ENCODE measurements at places on chromosomes 13 and 19.

DNA sequence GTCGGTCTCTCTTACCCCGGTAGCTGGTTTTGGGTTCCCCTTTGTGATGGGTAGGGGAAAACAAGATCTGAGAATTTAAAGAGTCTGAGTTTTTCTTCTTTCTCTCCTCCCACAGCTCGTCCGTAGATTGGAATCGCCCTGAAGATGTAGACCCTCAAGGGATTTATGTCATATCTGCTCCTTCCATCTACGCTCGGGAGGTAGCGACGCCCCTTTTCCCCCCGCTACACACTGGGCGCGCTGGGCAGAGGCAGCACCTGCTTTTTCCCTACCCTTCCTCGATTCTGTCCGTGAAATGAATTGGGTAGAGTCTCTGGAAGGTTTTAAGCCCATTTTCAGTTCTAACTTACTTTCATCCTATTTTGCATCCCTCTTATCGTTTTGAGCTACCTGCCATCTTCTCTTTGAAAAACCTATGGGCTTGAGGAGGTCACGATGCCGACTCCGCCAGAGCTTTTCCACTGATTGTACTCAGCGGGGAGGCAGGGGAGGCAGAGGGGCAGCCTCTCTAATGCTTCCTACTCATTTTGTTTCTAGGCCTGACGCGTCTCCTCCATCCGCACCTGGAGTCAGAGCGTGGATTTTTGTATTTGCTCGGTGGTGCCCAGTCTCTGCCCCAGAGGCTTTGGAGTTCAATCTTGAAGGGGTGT is 7.1 kb upstream of the SELENOV start:
- DNase-seq, result no peak

DNA sequence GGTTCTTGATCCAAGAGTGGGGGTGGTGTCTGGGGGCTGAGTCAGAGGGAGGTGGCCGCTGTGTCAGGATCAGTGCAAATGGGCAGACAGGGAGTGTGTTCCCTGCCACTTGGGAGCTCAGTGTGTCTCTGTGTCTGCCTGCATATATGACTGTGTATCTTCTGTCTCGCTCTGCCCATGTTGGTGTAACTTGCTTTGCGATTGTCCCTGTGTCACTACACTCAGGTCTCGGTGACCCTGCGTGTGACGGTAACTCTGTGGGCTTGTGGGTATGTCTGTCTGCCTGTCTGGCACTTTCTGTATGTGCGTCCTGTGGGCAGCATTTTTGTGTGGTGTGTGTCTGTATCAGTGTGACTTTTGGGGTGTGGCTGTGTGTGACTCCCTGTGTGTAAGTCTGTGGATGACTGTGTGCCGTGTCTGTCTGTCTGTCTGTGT is 8.2 kb upstream of the ERFL start:
- DNase-seq, result no peak

- peak; percentile 90 for DNase-seq
Observed at GRCh38 chr19:3670796-3671679, 29.2 kb downstream of the PIP5K1C start.

DNA sequence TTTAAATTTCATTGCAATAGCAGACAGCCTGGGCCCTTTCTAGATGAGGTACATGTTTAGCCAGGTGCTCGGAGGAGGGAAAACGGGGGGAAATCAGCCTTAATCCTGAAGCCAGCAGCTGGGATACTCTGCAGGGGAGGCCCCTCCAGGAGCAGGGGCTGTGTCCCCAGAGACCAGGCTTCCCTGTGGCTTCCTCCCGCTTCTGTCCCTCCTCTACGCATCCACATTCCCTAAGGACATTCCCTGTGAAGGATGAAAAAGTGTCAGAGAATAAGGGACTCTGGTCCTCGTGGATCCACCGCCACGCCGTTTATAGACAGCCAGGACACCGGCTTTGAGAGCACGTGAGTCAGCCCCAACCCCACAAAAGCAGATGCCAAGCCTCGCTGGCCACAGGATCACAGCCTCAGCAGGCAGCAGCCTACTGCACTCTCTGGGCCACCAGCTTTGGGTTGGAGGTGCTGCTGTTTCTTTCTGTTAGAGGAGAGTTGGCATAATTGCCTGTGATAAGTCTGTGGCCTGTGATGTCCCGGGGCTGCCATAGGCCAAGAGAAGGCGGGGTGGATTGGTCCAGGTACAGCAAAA is 36.7 kb upstream of the RANBP3 start:
- no peak for DNase-seq

DNA sequence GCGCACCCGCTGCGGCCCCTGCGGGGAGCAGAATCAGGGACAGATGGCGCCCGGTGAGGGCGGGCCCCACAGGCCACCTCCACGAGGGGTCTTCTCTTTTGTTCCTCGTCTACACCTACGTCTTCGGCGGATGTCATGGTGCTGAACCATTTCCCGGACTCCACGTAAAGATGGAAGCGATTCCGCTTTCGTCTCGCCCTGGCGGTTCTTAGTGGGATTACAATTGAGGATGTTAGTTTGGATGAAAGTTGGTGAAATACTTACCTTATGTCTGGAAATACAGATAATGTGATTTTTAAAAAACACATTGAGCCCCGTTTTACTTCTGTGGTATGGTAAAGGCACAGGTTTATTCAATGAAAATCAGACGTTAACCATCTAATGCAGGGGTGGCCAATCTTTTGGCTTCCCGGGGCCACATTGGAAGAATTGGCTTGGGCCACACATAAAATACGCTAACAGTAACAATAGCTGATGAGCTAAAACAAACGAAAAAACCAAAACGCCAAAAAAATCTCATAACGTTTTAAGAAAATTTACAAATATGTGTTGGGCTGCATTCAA is 1.4 kb upstream of the ZMYM5 start:
- peak; percentile 79 for DNase-seq

GRCh38 chr13:98954313-98954712 is 23.6 kb downstream of the DOCK9 start:
- no peak for DNase-seq

- DNase-seq, result no peak
Observed at GRCh38 chr13:63481334-63481733, 2065.7 kb upstream of the PCDH20 start.

- DNase-seq, result no peak
Observed at GRCh38 chr13:99313501-99313900, 6.3 kb upstream of the GPR183 start.

DNA sequence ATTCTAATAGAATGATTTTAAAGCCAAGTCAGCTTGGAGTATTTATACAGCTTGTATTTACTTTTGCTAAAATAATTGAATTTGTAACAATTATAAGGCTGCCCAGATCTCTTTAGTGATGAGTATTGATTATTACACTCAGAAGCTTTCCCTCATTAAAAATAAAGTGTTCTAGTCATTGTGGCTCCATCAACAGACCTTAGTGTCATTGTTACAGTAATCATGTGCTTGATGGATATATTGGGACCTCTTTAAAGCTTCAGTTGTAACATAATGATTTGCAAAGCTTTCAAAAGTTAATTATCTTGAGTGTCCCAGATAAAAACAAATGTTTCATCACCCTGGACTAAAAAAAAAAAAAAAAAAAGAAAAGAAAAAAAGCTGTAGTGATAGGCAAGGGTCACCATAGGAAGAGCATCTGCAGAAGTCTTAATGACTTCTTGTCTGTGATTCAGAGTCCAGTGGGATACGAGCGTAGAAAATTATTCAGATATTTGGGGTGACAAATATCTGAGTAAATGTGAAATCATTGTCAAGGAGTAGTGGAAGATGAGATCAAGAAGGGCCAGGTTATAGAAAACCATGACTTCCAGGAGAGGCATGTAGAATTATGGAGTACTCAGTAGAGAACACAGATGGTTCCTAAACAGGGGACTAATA is 369.6 kb downstream of the DCT start:
- no peak for DNase-seq

DNA sequence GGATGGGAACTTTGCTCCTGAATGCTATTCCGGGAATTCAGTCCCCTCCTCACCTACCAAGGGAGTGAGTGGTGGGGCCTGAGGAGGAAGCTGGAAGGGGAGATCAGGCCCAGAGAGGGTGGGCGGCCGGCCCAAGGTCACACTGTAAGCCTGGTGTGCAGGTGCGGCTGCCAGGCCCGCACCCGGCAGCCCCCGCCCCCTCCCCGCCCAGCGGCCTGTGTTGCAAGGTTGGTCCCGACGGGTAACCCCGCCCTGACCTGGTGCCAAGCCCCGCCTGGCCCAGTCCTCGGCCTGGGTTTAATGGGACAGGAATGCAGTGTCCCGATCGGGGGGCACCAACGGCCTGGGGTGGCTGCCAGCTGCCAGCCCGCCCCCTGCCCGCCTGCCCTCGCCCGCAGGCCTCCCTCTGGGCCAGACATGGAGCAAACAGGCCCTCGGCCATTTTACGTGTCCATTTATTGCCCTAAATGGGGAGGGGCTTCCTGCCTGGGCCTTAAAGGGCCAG is 5.5 kb downstream of the ZBTB7A start:
- DNase-seq, result no peak

- no peak for DNase-seq
Observed at GRCh38 chr19:43372462-43372861, 19.0 kb downstream of the CD177 start.

GRCh38 chr19:3319643-3320353 is 46.6 kb upstream of the NFIC start:
- no peak for DNase-seq

DNA sequence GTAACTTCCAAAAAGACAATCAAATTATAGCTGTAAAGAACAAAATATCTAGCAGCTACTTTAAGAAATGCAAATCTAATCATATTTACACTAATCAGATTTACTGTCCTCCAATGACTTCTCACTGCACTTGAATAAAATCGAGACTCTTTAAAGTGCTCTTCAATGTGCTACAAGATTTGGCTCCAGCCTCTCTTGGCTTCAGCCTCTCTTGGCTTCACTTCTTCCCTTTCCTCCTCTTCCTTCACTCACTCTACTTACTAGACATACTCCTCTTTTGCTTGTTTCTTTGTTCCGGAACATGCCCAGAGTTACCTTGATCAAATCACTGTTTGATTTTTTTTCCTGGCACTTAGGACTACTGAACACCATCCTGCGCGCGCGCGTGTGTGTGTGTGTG is 495.4 kb downstream of the LMO7 start:
- DNase-seq, result peak; percentile 38

DNA sequence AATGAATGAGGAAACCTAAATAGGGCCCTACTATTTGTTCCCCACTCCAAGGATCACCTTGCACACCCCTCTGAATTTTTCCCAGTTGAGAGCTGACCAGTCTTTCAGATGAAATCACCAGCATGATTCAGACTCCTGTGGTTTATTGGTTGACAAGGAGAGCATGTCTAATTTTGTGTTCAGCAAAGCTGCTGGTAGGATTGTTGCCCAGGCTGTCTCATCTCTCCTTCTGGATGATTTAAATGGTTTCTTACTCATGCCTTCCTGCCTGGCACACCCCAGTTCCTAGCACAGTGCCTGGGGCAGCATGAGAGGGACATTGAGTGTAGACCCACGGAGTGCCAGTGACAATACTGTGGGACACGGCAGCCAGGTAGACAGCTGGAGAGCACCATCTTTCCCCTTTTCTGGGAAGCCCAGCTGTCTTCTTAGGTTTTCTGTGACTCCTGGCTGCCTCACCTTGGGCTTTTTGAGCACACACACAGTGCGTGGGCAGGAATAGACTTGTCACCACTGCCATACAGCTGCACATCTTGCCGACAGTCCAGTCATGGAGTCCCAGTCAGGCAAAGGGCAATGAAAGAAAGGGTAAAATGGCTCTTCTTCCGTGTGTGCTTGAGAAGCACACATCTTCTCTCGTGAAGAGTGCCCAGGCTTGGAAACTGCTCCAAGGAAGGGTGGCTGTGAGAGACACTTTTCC is 12.3 kb downstream of the FGF9 start:
- no peak for DNase-seq

- no peak for DNase-seq
Observed at GRCh38 chr13:42073683-42074082, 25.2 kb downstream of the DGKH start.

DNA sequence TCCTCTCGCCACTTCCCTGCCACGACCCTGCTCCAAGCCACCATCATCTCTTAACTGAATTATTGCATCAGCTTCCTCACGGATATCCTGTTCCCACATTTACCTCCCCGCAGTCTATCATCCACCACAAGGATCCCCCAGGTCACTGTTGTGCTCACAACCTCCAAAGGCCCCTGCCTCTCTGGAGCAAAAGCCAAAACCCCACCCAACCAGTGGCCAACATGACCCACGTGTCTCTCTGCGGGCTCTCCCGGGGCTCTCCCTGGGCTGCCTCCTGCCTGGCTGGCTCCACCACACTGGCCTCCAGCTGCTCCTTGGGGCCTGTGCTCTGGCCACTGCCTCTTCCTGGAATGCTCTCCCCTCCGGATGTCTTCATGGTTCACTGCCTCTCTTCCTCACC is 809.3 kb downstream of the UQCRFS1 start:
- no peak for DNase-seq

DNA sequence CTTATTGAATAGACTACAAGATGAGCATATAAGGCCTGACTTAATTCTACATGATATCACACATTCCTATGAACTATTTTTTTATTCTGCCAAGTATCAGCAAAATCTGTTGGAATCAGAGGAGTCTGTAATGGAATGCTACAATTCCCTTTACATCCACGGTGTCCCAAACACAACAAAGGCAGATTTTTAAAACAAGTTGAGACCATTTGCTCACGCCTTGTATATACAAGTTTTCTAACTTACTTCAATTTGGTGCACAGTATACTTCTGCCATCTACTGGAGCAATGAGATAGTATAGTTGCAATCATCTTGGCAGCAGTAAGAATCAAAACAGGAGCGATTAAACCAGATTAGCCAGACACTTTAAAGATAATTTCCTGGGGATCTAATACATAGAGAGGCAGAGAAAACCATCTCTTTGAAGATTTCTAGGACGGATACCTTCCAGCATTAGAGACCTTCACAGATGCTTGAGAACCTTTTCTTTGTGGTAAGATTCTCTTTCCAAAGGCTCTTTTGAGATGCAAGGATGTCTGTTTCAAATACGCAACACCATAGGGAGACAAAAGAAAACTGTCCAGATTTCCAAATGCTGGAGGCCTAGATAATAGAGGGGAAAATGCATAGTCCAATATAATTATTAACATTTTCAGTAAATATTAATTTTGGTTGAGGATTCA is 302.0 kb upstream of the MIR17HG start:
- no peak for DNase-seq

DNA sequence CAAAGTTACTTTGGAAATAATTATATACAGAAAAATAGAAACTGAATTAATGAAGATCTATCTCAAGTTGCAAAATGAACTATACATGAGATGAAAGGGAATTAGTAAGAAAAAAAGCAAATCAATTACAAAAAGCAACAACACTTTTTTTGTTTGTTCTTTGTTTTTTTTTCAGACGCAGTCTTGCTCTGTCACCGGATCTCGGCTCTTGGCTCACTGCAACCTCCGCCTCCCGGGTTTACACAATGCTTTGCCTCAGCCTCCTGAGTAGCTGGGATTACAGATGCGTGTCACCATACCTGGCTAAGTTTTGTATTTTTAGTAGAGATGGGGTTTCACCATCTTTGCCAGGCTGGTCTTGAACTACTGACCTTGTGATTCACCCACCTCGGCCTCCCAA is 2.2 kb downstream of the ZNF415 start:
- no peak for DNase-seq

DNA sequence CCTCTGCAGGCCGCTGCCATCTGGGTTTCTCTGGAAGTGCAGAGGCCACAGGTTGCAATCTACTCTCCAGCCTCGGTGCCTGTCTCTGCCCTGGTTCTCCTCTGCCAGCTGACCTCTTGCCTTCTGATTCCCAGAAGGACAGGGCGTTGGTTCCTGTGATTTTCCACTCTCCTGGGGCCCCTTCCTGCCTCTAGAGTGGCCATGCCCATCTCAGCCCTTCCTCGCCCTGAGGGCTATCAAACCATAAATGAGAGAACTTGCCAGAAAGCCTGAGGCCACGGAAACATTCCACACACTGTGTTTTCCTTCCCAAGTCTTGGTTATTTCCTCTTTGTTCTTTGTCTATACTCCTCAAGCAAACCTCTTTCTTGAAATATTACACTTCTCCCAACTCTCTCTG is 146.2 kb downstream of the SHISA2 start:
- DNase-seq, result no peak

Measured in left hindlimb (tissue), 1 donor.